Astrocyte (in vitro differentiated cells and primary cell): ENCODE measurements at places on chromosomes 5 and 9. TPM values are rescaled to one million over a fixed set of nuclear protein-coding genes. Genes with fewer than 3 reads are reported as not detected.

GRCh38 chr9:137989999-137990715 is 112.6 kb downstream of the CACNA1B start:
- DNase-seq: no peak

DNA sequence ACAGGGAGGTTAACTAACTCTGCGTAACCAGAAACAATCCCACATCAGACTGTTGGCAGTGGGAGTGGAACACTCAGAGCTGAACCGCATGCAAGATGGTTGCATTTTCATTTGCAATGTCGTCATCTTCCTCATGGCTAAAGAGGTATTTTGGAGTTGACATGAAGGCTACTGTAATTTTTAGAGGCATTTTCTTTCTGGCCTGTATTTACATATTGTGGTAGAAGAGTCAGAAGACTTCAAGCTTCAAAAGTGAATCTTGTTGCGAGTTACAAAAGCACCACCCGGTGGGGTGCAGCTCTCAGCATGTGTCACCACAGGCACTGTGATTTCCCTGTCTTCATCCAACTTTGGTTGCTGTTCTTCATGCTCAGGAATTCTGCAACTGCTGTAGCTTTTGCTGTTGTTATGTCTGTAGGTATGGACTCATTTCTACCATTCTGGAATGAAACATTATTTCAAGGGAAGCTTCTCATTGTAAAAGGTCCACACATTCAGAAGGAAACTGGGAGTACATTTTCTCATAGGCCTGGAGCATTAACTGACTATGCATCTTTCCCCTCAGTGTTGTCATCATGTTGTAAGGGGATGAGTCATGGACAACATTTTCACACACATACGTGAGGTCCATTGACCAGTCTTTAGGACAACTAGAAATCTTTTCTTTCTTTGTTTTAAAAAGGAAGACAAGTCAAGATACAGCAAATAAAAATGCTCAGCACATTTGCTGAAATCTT is 35.4 kb upstream of the GDNF start:
- peak; percentile 78 for DNase-seq

- DNase-seq: peak; percentile 25
These were observed 366.0 kb downstream of the ARRDC3 start for GRCh38 chr5:91016954-91017700.

GRCh38 chr9:21160178-21160577 is 6.3 kb downstream of the IFNA21 start:
- DNase-seq: peak; percentile 40

GRCh38 chr9:124860582-124861341 is 995 bp downstream of the RPL35 start:
- DNase-seq: no peak

Gene CHSY3
- total RNA-seq: 9.4 and 11.9 TPM in 2 replicates
